ENCODE measurements at places on chromosomes 6 and 20.

- DNase-seq, result no peak
Observed at GRCh38 chr6:69581581-69581980, 215.2 kb downstream of the LMBRD1 start.

- peak; percentile 9 for DNase-seq
Observed at GRCh38 chr20:48657426-48658197, 170.2 kb downstream of the PREX1 start.

GRCh38 chr6:44039191-44039719, 88.0 kb downstream of the MRPL14 start:
- no peak for DNase-seq

- DNase-seq, result no peak
Observed at GRCh38 chr6:144406796-144407195, 121.7 kb downstream of the UTRN start.

DNA sequence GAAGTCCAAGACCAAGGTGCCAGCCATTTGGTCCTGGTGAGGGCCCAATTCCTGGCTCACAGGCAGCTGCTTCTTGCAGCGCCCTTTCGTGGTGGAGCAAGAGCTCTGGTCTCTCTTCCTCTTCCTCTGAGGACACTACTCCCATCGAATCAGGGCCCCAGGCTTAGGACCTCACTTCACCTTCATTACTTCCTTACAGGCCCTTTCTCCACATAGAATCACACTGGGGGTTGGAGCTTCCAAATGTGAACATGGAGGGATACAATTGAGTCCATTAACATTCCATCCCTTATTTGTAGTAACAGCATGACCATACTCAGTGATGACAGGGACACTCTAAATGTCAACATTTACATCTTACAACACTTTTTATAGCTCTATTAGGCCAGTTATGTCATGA, 2.3 kb downstream of the RAMACL start:
- DNase-seq, result no peak
